ENCODE measurements at places on chromosomes 16 and 17. TPM values are rescaled to one million over a fixed set of nuclear protein-coding genes. Genes with fewer than 3 reads are reported as not detected.

DNA sequence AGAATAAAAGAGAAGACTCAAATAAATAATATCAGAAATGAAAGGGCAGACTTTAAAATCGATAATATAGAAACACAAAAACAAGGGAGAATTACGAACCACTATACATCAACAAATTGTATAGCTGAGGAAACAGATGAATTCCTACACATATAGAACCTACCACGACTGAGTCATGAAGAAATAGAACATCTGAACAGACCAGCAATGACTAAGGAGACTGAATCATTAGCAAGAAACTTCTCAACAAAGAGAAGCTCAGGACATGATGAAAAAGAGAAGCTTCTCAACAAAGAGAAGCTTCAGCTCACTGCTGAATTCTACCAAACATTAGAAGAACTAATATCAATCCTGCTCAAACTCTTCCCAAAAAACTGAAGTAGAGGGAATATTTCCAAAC, 255.9 kb downstream of the CEP112 start:
- DNase-seq = no peak

- DNase-seq = no peak
These were observed 331 bp upstream of the ZNF287 start for GRCh38 chr17:16569358-16569712.

DNA sequence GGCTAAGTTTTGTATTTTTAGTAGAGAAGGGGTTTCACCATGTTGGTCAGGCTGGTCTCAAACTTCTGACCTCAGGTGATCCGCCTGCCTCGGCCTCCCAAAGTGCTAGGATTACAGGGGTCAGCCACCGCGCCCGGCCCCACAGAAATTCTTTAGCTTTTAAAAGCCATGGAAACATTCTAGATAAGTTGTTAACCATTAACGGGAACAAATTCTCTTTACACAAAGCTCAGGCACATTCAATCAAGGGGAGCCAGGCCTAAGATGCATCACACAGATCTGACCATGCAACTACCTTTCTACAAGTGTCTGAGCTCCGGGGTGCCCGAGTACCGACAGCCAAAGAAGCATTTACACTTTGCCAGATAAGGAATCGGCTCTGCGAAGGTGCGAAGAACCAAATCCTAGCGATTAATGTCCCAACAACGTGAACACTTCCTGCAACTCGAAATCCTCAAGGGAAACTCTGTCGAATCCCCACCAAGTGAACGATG, 1.0 kb downstream of the EMC8 start:
- DNase-seq = no peak

DNA sequence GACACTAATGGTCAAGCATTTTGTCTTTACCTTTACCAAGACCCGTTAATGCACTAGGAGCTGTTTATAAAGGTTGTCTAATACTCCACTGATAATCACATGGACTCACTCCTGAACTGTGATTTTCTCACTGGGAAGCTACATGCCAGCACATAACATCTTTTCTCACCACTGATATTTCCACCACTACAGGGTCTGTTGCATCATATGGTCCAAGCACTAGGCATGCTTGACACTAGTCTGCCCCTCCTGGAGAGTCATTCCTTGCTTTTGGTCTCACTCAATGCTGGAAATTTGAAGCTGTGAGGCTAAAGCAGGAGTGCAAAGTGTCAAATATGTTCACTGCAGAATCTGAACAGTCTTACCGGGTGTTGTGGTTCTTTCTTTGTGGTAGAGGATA, 1576.8 kb downstream of the CDH8 start:
- no peak for DNase-seq

DNA sequence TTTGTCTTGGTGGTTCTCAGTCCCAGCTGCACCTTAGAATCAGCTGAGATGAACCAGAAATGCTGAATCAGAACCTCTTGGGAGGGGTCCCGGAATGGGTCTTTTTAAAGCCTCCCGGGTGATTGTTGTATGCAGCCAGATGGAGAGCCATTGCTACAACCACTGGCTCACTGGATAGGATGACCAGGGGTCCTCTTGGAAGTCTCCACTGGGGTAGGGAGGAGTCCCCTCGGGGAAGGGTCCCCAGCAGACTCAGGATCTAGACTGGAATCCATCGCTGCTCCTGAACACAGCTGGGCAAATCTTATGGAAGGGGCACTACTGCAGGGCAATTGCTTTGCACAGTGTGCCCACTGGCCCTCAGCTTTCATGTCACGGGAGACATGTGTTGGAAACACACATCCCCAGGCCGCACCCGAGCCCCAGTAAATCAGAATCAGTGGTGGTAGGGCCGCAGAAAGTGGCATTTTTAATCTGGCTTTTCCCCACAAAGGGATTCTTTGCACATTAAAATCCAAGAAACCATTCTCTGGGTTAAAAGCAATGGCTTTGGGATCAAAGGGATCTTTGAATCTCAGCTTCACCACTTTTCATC, 117.3 kb downstream of the IRX5 start:
- no peak for DNase-seq

GRCh38 chr16:3101018-3101840, 2.1 kb upstream of the ZSCAN10 start:
- DNase-seq = peak; percentile 52

- no peak for DNase-seq
These were observed 240.6 kb downstream of the PRKCA start for GRCh38 chr17:66542967-66543520.

- DNase-seq = no peak
These were observed 1.1 kb downstream of the ROGDI start for GRCh38 chr16:4801051-4801961.

DNA sequence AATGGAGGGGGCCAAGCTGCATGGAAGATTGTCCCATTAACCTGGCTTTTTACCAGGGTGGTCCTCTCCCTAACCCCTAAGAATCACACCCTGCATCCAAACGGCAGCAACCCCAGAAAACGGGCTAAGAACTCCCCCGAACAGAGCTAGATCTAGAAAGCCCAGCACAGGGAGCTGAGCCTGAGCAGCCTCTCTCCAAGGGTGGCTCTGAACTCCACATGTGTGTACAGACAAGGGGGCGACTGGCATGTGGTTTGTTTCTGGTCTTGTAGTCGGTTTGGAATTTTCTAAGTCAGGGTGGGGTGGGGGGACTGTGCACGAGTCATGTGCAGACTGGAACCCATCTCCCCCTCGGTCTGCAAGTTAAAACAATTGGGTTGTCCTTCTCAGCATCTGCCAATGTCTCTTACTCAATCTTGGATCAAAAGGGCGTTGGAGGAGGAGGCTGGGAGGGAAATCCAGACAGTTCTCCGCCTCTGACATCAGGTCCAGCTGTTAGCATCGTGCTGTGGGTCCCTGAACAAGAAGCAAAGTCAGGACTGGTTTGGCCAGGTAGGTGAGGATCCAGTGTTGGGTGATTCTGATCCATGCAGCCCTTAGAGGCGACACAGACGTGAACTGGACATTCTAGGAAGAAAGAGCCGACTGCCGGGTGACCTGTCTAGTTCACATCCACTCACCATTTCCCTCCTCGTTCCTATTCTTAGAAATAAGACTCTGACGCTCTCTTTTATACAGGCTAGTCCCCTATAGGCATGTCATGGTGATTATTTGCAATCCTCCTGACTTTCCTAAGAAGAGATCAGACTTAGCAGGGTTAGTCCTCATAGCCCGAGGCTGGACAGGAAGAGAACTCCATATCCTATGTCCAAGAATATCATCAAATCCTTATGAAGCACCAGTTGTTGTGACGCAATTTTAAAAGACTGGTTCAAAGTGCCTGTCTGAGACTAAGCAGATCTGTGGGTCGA, 381.8 kb downstream of the SOX9 start:
- DNase-seq = no peak

- DNase-seq = no peak
These were observed 132.5 kb upstream of the PLCG2 start for GRCh38 chr16:81646561-81646960.

- DNase-seq = no peak
These were observed 524.8 kb downstream of the KCNJ18 start for GRCh38 chr17:22217135-22217534.

DNA sequence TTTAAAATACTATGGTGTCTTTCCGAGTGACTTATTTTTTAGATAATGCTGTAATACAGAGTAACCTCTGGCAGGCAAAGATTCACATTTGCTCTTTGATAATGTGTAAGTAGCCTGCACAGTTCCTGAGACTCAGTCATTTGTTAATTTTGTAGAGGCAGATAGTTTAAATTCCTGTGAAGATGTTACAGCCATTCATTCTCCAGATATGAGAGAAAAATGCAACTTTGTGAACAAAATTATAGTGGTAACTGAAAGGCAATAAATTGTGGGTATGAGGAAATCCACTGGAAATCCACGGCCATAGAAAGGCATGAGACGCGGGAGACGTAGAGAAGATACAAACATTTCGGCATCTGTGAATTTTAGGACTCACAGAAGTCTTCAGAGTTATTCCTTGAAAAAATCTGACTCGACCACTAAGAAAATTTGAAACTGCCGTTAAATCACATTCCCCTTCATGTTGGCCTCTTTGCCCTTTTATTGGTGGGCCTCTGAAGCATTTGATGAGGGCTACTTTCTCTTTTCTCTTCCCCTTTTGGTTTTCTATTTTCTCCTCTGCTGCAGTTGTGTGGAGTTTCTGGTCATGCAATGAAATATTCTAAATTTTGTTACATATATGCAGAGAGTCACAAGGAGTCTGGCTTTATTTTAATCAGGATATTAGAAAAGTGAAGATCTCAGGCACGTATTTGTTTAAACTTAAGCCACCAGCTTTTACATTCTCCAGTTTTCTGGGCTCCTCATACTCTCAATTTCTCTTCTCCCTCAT, 18.8 kb downstream of the HS3ST3A1 start:
- no peak for DNase-seq

The PYDC1 gene
- not detected for total RNA-seq

The GAS7 gene
- total RNA-seq = 3.0 TPM

The CDC42EP4 gene
- total RNA-seq = 7.2 TPM

The FAM20A gene
- not detected for total RNA-seq

The WDR59 gene
- 10.0 TPM for total RNA-seq

The ITGA2B gene
- total RNA-seq = 0.22 TPM

The ODAD4 gene
- under 0.01 TPM for total RNA-seq

The KCNAB3 gene
- 0.40 TPM for total RNA-seq

All from lung microvascular endothelial cell (primary cell).